Stimulated activated CD4-positive, alpha-beta T cell treated with anti-CD3 and anti-CD28 coated beads, TNF-alpha, amount 100 ng/mL, for 24 hours (primary cell): ENCODE measurements at places on chromosomes 16 and 17.

DNA sequence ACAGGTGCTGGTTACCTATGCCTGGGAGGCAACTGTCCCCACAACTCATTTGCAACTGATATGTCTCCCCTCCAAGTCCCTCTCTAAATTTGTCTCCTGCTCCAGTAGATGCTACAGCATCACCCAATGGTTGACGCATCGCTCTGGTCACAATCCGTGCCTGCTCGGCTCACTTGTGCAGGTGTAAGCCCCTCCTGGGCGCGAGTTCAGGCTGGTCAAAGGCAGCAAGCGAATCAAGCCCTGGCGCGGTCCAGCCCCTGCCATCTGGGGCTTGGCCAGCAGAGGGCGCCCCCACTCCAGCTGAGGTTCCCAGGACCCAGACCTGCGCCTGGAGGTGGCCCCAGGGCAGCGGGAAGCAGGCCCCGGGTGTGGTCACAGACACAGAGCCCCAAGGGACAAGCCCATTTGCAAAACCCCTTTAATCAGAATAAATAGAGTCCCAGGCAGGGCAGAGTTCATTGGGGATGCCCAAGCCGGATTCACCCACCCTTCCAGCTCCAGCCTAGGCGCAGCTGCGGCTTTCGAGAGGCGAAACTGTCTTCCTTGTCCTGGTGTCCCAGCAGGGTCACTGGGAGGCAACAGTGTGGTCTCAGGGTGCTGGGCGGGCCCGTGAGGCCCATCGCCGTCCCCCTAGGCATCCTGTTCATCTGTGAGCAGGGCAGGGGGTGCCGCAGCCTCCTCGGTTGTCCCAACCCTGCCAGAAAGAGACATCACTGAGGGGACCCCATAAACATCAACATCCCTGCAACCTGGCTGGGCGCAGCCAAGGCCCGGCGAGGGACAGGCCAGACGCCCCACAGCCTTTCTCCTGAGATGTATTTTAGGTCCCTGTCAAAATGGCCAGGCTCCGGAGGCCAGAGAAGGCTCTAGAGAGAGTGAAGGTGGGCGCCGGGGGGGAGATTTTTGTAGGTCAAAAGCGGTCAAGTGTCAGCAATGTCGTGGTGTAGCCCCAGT lies 15.8 kb downstream of the TMC6 start:
- peak; percentile 76 for DNase-seq

DNA sequence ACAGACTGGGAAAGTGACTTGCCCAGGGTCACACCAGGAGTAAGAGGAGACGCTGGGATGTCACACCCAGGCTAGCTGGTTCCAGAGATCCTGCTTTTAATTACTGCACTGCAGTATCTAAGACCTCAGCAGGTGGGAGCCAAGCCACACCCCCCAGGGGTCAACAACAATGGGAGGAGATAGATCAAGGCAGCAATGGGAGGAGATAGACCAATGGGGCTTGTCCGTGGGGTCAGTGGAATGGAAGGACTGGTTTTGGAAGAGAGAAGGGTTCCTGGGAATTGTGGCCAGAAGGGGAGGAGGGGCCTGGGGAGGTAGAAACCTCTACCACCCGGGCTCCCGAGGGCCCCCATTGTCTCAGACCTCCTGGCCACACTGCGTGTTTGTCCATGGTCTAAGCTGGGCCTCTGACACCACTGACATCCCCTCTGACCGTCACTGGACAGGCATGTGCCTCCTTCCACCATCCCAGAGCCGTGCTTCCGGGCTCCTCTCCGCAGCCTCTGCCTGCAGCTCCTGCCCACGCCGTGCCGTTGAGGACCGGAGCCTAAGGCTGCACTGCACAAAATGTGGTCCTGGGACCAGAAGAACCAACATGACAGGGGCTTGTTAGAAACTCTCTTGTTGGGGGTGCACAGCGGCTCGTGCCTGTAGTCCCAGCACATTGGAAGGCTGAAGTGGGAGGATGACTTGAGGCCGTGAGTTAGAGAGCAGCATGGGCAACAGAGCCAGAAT lies 69.8 kb upstream of the RPH3AL start:
- DNase-seq, result no peak

DNA sequence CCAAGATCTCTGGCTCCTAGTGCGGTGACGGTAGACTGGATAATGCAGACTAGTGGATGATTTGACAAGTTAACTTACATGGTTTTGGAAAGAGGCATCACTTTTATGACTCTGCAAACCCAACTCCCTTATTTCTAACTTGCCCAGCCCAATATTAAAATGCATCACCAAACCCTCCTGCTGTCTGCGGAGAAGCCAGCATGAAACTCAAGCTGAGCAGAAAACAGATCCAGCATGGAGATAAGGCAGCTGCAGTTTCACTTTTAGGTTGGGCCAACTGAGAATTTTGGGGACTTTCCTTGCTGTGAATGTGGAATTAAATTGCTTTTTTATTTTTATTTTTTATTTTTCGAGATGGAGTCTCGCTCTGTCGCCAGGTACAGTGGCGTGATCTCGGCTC lies 27.8 kb downstream of the CDH1 start:
- DNase-seq, result no peak

GRCh38 chr16:49821614-49822282 lies 34.2 kb downstream of the ZNF423 start:
- no peak for DNase-seq

- no peak for DNase-seq
These were observed 205.2 kb upstream of the WSCD1 start for GRCh38 chr17:5864741-5865657.

DNA sequence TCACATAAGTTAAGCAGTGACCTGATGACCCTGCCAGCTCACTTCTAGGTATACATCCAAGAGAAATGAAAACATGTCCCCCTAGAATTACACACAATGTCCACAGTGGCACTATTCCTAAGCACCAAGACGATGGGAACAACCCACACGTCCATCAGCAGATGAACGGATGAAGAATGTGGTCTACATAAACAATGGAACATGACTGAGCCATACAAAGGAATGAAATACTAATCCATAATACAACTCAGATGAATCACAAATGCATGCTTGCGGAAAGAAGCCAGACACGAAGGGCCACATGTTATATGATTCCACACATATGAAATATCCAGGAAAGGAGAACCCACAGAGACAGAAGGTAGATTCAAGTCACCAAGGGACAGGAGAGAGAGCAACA lies 17.4 kb downstream of the USP22 start:
- DNase-seq, result no peak

- no peak for DNase-seq
These were observed 7.8 kb downstream of the ODAD4 start for GRCh38 chr17:41937970-41938954.

DNA sequence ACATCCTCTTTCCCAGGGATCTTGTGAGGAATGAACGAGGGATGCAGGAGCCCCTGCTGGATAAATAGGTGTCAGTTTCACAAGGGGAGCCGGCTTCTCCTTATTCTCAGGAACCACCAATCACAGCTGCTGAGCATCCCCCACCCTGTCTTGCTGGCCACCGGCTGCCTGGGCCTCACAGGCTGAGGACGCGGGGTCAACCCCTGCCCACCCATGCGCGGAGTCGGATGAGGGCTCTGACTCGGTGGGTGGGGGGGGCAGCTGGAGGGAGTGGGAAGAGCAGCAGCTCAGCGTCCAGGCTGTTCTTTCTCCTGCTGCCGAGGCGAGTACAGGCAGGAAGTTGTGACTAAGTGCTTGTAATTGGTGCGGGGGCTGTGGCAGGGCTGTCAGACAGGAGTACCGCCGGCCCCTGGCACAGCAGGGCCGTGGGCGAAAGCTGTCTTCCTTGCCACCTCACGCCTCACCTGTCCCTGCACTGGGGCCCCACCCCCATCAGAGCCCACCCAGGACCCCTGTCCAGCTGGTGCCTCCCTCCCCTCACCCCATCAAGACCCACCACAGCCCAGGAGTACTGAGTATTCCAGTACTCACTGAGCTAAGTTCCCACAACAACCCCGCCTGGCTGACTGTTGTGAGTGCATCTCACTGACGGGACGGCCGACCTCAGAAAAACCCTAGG lies 11.0 kb upstream of the DPEP1 start:
- DNase-seq, result peak; percentile 58

- no peak for DNase-seq
These were observed 56.6 kb downstream of the WSCD1 start for GRCh38 chr17:6126768-6127167.

DNA sequence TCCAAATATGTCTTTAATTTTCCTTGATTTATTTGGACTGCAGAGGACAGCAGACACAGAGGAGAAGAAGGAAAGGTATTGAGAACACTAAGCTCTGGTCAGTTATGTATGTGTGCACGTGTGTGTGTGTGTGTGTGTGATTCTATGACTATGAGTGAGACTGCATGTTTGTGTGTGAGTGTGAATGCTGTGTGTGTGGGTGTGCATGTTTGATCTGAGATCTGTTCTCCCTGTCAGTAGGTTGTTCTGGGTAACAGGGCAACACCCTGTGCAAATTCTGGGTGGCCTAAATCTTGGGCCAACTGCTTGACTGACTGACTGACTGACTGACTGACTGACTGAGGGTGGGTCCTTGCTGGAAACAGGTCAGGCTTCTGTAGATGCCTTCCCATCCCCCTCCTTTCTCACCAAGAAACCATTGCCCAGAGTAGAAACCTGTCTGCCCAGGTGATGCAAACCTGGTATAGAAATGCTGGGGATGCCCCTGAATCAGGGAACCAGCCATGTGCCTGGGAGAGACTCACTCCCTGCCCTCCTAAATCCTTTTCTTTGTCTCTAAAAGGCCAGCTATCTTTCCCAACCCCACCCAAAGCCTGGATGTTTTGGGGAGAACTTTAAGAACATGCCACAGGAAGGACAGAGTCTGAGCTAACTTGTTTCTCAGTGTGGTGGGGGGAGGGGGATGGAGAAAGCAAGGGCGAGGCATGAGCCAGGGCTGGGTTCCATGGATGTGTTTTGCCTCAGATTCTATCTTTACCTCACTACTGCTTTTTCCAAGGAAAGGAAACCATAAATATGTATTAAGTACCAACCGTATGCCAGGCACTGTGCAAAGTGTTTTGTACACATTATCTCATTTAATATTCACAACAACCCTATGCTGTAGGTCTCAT lies 4.5 kb upstream of the NR1D1 start:
- DNase-seq, result no peak

DNA sequence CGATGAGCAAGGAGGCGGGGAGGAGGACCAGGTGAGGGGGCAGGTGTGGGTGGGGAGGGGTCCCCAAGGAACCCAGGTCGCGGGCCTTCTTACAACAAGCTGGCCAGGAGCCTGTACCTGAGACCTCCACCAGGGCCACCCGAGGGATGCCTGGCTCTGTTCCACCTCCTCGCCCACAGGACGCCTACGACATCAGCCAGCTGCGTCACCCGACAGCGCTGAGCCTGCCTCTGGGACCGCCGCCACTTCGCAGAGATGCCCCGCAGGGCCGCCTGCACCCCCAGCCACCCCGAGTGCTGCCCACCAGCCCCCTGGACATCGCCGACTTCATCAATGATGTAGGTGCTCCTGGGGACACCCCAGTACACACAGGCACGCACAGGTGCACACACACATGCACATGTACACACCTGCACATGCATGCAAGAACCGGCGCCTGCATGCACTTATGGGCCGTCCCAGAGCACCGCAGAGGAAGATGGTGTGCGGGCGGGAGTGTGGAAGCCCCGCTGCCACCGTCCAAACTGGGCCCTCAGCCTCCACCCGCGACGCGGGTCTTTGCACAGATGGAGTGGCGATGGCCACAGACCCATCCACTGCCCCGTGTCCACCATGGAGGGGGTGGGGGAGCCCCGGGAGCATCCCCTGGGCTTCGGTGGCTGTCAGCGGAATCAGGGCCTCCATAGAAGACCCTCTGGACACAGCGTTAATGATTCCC lies 6.6 kb downstream of the SLC22A31 start:
- no peak for DNase-seq

DNA sequence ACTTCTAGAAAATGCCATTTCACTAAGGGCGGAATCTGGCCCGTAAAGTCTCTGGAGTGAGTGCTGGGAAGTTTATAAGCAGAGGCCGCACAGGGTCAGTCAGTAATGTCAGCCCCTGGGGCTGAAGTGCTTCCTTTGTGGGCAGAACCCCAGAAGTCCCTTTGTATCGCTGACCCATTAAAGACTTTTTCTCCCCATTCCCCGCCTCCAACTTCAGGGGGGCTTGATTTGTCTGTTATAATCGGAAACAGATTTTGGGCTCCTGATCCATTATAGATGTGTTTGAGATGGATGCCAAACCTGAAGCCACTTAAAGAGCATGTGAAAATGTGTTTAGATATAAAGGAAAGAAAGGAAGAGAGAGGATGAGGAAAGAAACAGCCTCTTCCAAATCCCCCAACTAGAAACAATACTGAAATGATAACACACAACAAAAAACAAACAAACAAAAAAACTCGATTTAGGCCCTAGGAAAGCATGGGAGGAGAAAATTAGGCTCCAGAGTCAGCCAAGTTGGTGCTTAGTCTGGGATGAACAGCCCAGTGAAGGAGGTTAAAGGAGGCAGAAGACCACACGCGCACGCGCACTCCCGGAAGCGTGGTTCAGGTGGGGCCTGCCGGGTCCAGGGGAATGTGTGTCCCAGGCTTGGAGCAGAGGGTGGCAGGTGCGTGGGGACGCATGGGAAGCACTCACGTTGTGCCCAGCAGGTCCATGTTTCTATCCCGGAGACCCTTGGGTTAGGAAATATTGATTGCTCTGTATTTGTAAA lies 27.1 kb downstream of the MSI2 start:
- no peak for DNase-seq

- no peak for DNase-seq
These were observed 27.3 kb downstream of the SLFN11 start for GRCh38 chr17:35345926-35346771.

DNA sequence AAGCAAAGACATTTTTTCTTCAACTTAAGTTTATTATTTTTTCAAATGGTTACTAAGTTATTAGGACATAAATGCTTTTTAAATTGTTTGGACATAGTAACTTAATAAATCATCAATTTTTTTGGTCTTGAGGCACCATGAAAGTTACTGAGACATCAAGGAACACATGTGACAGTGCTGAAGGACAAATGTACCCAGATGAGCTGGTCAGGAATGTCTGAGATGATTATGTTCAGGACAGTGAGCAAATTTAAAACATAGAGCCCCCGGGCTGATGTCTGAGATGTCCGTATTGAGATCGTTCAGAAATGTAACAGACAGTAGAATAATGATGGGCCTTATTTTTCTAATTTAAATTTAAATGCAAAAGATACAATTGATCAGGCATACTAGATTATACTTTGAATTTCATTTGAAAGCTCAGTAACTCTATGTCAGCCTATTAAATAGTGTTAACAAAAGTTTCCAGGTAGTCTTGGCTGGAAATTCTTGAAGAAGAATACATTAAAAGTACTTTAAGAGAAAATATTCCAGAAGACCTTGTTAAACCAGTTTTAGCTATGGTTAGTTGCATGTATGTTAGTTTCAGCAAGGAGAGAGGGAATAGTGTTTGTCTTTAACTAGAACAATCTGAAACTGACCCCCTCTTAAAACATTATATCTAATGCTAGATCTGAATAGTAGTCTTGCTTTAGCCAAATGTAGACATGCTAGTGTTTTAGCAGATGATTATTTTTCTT lies 36.4 kb downstream of the SEC14L1 start:
- DNase-seq, result no peak
